ENCODE measurements at places on chromosomes 16 and 17. TPM values are rescaled to one million over a fixed set of nuclear protein-coding genes. Genes with fewer than 3 reads are reported as not detected.

DNA sequence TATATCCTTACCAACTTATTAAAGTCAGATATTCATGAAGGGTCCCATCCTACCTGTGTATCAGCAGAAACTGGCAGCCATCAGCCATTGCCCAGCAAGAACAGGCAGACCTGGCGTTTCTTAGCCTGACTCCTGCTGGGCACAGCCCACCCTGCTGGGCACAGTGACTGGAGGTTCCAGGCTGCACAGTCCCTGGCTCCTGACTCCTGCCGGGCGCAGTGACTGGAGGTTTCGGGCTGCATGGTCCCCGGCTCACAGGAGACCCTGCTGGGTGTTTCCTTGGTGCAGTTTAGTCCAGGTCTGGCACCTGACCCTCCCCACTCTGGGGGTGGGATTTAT is 6.7 kb downstream of the TIMM22 start:
- ATAC-seq: no peak

The KRTAP4-5 gene
- not detected for total RNA-seq

DNA sequence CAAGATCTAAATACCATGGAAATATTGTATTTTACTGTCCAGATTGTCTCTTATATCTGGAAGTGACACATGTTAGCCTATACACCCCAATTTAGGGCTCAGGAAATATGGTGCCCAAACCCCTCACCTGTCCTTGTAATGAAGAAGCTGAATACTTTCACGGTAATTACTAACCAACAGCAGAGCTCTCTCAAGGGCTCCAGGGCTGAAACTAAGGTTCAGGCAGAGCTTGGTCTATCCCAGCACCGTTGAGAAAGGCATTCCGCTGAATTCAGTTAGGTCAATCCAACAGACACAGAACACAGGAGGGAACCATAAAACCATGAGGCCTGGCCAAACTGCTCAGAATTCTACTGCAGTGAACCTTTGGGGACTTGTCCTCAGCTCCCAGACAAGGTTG is 14.9 kb downstream of the MYO18A start:
- no peak for ATAC-seq

DNA sequence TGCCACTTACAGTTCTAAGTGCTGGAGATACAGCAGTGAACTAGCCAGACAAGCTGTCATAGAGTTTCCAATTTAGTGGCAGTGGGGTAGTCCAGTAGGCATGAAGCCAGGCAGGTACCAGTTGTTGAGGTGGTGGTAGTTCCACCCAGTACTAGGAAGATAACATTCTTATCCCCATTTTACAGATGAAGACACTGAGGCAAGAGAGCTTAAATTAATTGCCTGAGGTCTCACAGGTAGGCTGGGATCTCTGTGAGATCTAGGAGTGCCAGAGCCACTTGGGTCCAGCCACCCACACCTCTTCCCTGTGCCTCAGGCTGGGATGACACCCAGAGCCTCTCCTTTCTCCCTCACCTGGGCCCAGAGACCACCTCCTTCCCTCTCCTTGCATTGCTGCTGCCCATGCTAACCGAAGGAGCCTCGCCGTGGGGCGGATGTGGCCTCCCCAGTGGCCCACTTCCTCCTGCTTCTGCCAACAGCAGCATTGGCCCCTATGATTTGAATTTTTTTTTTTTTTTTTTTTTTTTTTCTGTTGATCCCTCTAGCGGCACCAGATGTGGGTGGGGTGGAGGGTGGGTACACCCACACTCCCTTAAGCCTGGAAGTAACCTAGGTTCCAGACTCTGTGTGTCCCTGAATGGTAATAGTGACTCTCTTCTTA is 114.0 kb downstream of the PRKCB start:
- peak; percentile 51 for ATAC-seq

The WFDC1 gene
- 1.1 TPM for total RNA-seq

DNA sequence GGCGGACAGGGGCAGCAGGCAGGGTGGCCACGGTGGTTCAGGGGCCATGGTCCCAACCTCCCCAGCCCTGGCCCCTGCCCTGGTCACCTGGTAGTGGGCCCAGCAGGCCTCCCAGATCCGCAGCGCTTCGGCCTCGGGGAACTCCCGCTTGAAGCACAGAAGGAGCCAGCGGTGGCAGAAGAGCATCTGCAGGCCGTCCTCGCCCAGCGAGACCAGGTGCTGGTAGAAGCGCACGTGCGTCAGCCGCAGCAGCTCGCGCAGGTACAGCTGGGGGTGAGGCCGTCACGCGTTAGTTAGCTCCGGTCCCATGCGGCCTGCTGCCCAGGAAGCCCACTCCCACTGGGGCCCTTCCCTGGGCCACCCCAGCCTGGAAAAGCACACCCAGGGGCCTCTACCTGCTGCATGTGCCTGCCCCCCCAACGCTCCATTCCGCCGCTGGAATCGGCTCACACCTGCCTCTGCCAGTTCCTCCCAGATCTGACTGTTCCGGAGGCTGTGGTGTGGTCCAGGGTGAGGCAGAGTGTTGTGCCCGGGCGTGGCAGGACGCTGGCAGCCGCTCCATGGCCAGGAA is 90.8 kb downstream of the TBC1D16 start:
- no peak for ATAC-seq

The AURKB gene
- 22.0 TPM for total RNA-seq

The NOD2 gene
- 15.4 TPM for total RNA-seq

DNA sequence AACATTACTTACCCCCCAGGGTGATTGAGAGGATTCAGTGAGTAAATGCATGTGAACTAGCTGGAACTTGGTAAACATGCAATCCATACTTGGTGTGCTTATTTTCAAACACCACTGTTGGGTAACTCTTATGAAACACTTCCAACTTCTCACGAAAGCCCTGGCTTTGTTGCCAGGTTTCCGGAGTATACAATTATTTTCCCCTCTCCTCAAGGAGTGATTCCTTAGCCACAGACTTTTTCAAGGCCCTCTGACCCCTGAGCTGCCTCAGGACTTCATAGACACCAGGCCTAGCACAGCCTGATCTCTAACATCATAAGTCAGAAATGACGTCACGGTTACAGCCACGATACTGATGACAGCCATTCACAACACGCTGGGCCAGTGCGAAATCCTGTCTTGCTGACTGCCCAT is 27.6 kb downstream of the HSD17B2 start:
- ATAC-seq: peak; percentile 58

DNA sequence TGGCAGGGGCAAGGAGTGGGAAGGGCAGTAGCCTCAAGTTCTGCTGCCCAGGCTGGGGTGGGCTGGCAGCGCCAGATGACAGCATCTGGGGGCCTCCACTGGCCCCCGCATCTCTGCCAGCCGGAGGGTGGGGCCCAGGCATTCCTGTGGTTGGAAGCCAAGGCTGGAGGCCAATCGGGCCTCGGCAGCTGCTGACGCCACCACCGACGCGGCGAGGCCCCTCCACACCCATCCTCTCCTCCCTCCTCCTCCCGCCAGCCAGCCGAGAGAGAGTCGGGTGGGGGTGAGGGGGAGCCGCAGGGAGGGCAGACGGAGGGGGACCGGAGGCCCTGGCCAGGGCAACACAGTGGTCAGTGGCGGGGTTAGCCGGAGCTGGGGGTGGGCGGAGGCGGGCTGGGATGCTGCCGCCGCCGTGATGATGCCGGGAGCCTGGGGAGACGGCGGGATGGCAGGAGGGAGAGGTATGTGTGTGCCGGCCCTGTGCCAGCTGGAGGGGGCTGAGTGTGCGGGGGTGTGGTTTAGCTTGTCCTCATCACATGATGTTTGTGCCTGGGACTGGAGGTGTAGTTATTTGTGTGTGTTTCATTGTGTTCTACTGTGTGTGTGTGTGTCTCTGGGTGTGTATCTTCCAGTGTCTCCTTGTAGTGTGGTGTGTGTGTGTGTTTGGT is 36.6 kb downstream of the ARHGAP23 start:
- ATAC-seq: peak; percentile 77

The ERBB2 gene
- total RNA-seq: 118 TPM

The PDE6G gene
- total RNA-seq: not detected

DNA sequence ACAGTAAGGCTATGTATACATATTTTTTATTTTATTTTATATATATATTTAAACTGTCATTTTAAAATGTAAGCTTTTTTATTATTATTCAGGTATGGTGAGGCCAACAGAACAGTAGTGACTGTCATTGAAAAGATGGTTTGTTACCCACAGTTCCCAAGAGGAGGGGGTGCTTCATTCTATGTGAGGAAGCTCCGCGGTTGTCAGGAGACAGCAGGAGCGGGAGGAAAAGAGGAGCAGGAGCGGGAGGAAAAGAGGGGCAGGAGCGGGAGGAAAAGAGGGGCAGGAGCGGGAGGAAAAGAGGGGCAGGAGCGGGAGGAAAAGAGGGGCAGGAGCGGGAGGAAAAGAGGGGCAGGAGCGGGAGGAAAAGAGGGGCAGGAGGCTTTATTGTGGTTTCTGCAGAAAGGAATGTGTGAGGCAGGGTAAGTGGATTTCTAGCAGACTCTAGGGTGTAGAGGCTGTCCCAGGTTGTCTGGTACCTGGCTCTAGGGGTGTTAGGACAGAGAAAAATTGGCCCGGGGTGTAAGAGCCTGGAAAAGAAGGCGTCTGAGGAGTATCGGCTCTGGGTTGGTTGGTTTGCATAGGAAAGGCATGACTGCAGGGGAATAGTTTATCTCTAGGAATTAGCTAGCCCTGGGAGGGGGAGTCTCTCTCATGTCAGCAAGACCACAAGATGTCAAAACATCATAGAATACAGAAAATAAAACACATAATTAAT is 64.0 kb downstream of the GP2 start:
- ATAC-seq: no peak

GRCh38 chr17:27506348-27507218 is 50.3 kb downstream of the KSR1 start:
- ATAC-seq: no peak

- no peak for ATAC-seq
Measured at GRCh38 chr16:54370278-54371040, 83.9 kb upstream of the IRX3 start.

The CACNA1H gene
- 1.1 TPM for total RNA-seq

The ZG16B gene
- 15.3 TPM for total RNA-seq

The ATP2C2 gene
- total RNA-seq: 6.9 TPM

DNA sequence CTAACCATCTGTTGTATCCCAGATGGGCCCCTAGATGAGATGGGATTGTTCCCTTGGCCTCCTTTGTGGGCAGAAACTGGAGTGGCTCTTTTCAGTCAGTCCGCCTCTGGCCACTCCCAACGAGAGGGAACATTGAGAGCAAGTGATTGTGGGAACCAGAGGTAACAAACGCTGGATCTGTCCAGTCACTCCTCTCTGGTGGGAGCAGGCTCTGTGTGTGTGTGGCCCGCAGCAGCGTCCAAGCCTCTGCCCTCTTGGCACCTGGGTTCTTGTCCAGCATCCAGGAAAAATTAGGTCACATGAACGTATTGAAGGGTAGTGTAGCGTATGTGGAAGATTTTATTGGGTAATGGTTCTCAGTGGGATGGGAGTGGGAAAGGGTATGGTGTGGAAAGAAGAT is 101.9 kb upstream of the COX10 start:
- no peak for ATAC-seq

GRCh38 chr16:69406780-69407331 is 17.6 kb upstream of the CYB5B start:
- ATAC-seq: no peak

The MYO15A gene
- 0.44 TPM for total RNA-seq

The SLC6A2 gene
- not detected for total RNA-seq

DNA sequence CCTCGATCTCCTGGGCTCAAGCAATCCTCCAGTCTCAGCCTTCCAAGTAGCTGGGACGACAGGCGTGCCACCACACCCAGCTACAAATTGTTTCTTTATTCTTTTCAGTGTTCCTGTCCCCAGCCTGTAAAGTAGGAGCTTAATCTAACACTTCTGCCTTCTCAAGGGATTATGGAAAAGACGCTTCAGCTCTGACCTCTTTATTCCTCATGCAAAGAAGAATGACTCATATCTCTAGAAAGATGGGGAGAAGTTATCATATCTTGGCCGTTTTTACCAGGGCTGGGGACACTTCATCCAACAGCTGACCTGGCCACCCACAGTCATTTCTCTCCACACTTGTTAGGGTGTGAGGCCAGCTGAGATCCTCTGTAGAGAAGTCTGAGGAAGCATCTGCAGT is 172.6 kb downstream of the HAPSTR1 start:
- ATAC-seq: no peak

DNA sequence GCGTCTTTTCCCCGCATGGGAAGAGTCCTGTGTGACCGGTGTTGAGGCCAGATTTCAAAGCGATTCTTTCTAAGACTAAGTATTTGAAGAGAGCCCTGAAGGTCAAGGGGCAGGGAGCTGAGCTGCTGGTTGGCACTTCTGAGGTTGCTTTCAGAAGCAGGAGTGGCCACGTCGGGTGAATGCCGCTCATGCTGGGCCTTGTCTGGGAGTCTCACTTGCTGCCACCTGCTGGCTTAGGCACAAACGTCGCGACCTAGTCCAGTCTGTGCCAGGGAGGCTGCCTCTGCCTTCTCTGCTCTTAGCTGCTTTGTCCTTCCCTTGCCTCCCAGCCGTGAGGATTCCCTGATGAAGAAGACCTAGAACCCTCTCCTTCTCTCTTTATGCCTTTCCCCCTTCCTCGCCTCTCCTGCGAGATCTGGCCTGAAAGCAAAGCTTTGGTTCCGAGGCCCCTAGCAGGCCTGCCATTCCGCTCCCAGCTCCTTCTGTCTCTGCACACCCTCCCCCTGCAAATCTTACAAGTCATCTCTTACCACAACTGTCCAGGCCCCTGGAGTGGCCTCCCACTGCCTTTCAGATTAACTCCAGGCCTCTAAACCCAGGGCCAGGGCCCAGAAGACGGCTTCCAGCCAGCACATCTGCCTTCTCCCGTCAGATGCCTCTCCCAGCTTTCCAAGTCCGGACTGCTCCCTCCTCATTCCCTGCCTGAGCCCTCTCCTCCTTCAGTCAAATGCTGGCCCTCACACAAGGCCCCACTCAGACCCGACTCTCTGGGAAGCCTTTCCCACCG is 11.4 kb downstream of the CTNS start:
- ATAC-seq: peak; percentile 80

DNA sequence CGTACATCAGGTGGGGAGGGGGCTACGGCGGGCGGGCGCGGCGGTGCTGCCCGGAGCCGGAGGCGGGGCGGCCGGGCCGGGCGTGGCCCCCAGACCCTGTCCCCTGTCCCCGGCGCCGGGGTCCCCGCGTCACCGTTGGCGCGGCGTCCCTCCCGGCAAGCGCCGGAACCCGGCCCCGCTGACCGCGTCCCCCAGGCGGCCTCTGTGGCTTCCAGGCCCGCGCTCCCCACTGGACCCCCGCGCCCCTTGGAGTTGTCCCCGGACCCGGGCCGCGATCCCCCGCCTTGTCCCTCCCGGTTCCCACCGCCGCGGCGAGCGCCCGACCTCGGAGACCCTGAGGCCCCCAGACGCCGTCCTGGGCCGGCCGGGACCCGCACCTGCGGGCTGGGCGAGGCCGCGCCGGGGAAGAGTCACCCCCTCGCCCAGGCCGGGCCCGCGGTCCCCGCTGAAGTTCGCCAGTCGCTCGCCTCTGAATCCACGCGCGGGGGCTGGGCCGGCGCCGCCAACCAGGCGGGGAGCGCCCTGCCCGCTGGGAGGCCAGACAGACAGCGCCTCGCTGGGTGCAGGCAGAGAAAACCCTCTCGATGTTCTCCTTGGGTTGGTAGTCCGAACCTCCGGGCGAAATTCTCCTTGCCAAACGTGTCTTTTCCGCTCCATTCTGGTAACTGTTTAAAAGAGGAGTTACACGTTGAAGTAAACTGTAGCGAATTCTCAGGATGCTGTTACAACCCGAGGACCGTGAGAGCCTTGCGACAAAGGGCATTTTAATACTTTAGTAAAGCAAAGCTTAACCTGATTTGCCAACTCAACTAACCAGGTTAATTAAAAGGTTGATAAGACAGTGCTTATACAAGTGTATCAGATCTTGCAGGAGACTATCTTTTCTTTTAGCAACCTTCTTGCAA is 761 bp downstream of the GAN start:
- ATAC-seq: peak; percentile 67

The TNFRSF17 gene
- total RNA-seq: 0.24 TPM

- ATAC-seq: no peak
Measured at GRCh38 chr16:4968879-4969483, 10.9 kb downstream of the SEC14L5 start.

Data from esophagus mucosa (tissue), 1 donor.